HT1080 (cell line): ENCODE measurements at places on chromosomes 12 and 14. TPM values are rescaled to one million over a fixed set of nuclear protein-coding genes. Genes with fewer than 3 reads are reported as not detected.

DNA sequence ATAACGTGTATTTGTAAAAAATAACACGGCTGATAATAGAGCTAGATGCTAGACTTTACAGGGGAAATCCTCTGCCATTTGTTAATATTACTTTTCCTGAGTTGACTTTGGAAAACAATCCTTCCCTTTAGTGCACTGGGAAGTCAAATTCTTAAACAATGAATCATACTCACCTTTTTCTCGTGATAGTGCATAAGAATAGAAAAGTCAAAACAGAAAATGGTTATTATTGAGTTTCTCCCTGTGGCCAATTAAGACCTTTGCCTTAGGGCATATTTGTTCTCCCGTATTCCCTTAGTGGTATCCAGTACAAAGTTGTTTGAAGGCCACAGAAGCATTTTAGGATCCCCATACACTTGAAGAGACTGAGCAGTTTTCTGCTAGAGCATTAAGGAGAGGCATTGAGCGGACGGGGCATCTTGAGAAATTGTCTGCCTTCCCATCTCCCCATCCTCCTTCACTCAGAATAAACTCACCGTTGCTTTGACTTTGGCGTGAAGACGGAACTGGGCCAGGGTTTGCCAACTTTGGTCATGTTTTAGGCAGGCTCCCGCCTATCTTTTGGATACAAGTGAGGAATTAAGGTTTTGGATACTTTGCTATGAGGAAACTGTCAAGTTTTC, 171.3 kb downstream of the TMTC2 start:
- peak; percentile 55 for DNase-seq

The PIWIL1 gene
- not detected in 2 replicates for total RNA-seq

The NKX2-1 gene
- not detected in 2 replicates for total RNA-seq

The ACSS3 gene
- not detected in 2 replicates for total RNA-seq

The ENDOU gene
- total RNA-seq, result not detected in 2 replicates

GRCh38 chr12:22312336-22312735, 22.2 kb downstream of the ST8SIA1 start:
- peak; percentile 87 for DNase-seq

The LRR1 gene
- 58.8 and 67.1 TPM in 2 replicates for total RNA-seq

The GPR65 gene
- total RNA-seq, result not detected in 2 replicates

DNA sequence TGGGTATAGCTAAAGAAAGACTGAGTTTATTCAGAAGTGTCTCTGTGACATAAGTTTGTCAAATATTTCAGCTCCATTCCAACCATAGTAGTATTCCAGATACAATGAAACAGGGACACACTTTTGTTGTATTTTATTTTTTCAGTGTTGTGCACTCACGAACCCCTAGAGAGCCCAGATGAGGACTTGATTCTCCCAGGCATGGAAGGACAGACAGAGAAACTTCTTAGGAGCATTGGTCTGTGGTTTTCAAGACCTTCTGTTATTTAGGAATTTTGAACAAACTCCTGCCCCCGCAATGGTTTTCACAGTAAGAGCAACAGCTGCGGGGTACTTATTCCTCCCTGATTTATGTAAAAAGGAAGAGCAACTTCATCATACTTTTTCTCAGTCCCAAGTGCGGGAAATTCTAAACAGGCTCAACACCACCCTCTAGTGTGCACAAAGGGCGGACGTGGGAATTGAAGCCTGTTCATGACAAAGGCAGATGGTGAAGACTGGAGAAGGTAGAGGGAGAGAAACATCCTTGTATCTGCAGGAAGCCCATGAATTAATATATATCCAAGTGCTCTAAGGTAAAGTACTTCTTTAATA, 147.6 kb downstream of the PAH start:
- peak; percentile 61 for DNase-seq

- DNase-seq, result no peak
These were observed 148.3 kb downstream of the KCNH5 start for GRCh38 chr14:62896932-62897456.
